ENCODE measurements at places on chromosomes 11 and 22.

DNA sequence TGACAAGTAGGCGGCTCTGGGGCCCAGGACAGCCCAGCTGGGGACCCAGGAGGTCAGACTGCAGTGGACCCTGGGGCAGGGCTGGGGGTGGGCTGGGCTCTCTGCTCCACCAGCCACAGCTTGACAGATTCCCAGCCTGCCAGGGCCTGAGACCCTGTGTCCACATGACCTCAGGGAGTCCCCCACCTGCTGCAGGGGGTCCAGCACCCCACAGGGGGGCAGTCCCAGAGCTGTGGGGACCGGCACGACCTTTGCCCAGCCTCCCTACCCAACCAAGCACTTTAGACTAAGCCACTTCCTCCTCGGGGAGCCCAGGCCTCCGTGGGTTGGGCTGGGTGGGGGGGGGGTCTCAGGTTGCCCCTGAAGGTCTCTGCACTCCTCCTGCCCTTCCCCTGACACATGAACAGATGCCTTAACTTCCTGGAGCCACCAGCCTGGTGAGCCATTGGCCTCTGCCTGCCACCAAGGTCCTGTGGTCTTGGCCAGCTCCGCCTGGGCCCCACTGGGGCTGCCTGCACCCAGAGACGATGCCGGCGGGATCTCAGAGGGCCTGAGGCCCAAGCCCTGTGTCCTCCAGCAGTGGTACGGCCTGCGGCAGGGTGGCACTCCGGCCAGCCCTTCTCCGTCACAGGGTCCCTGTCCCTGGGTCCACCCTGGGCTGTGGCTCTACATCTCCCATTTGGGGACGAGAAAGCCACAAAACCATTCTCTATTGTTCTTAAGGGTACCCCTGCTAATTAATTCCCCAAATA lies 3.4 kb downstream of the CCDC188 start:
- DNase-seq: no peak

DNA sequence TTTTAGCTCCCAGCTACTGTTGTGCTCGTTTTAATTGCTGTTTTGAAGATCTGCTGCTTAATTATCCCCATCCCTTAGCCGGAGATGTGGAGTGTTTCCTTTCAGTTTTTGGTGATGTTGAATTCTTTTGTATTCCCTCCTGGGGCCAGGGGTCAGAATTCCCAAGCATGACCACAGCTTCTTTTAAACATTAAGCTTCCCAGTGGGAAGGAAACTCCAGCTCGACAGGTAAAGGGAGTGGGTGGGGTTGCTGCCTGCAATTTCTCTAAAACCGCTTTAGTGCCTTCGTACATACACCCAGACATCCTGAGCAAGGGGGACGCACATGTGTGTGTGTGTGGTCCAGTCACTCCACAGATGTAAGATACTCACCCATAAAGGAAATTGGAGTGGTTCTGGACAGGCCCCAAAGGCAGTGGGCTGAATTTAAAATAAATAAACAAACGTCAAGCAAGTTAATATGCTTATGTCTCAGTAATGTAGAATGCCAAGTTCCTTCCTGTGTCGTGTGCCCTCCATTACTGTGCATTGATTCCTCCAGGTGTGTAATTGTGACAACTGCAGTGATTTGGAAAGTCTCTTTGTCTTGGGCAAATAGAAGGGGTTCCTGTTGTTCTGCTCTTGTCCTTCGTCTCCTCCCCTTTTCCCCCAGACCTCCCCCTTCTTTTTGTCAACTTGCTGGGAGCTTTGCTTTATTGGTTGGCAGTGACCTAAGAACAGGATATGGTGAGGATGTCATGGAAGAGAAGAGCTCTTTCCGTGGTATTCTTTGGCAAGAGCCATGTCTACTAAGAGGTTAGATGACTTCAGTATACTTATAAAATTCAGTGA lies 19.2 kb upstream of the ADSL start:
- no peak for DNase-seq

- DNase-seq: no peak
Observed at GRCh38 chr22:46758867-46759290, 3.6 kb upstream of the TBC1D22A start.

DNA sequence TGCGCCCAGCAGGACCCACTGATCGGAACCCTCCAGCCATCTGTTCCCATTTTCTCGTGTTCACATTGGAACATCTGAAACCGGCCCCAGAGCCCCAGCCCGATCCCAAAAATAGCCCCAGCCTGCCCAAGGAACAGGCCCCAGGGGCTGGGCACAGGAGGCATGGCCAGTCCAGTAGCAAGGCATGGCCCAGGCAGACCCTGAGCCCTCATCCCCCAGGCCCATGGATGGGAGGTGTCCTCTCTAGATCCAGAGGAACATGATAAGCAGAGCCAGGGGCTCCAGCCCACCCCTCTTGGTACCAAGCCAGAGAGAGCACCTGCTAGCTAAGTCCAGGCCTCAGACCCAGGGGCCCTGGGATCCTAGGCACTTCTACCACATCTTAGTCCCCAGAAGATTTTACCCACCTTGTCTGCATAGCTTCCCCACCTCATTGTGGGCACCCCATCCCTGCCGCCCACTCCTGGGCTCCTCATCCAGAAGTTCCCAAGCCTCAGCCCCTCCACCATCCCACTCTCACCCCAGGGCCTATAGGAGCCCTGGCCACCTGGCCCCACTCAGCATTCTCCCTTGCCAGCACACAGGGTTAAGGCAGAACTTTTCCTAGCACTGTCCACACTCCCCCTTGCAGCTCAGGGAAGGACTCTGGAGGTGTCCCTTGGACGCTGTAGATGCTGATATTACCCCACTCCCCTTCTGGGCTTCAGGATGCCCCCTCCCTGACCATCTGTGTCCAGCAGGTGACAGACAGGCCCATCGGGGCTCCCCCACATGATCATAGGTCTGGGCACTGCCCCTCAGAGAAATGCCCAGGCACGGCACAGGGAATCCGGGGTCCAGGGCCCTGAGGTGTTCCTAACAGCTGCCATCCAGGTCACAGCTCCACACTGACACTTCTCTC lies 9.5 kb downstream of the BCL9L start:
- no peak for DNase-seq

DNA sequence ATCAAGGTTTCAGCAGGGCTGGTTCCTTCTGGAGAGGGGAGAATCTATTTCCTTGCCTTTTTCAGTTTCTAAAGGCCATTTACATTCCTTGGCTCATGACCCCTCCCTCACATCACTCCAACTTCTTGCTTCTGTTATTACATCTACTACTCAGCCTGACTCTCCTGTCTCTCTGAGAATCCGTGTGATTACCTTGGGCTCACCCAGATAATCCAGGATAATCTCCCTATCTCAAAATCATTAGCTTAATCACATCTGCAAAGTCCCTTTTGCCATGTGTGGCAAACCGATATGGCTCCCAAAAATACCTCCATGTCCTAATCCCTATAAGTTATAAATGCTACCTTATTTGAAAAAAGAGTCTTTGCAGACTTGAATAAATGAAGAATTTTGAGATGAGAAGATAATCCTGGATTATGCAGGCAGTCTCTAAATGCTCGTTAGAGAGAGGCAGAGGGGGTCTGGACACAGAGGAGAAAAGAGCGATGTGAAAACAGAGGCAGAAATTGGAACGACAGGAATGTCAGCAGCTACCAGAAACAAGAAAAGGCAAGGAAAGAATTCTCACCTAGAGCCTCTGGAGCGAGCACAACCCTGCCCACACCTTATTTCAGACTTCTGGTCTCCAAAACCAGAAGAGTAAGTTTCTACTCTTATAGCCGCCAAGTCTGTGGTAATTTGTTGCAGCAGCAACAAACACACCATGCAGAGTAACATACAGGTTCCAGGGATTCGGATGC lies 23.6 kb upstream of the ARHGAP32 start:
- no peak for DNase-seq

DNA sequence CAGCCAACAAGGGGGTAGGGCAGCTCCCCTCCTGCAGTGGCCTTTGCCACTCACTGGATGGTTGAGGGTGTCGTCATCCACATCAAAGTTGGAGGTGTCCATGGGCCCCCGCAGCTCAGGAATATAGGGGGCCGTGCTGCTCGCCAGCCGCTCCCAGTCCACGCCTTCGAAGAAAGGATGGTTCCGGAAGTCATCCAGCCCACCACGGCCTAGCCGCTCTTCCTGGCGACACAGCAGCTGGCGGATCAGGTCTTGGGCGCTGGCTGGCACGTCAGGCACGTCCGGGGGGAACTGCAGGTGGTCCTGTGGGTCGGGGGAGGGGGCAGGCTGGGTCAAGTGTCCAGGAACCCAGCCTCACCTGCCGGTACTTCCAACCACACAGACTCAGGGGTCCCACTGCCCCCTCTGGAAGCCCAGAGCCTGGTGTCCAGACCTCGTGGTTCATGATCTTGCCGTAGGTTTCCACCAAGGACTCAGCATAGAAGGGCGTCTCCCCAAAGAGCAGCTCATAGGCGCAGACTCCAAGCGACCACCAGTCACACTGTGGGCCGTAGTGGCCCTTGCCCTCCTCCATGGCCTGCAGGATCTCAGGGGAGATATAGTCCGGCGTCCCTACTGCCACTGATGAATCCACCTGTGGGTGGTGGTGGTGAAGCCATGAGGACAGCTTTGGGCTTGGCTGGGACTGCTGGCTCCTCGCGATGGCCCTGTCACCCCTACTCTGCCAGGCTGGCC lies 5.7 kb downstream of the CDC42BPG start:
- DNase-seq: no peak

GRCh38 chr22:36036167-36036624 lies 7.6 kb upstream of the RBFOX2 start:
- no peak for DNase-seq

DNA sequence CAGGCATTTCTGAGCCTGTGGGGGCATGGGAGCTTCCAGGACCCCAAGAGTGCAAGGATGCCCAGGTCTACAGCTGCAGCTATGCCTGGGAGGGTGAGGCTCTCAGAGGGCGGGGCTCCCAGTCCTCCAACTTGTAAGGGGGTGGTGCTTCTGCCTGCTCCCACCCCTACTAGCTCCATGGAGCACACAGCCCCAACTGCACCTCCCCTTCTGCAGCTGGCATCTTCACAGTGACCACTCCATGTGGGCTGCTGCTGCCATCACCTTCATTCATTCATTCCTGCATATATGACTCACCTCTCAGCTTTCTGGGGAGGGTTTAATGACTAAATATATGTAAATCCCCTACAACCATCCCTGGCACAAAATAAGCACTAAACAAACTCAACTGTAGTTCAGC lies 43.8 kb downstream of the CHST1 start:
- no peak for DNase-seq

DNA sequence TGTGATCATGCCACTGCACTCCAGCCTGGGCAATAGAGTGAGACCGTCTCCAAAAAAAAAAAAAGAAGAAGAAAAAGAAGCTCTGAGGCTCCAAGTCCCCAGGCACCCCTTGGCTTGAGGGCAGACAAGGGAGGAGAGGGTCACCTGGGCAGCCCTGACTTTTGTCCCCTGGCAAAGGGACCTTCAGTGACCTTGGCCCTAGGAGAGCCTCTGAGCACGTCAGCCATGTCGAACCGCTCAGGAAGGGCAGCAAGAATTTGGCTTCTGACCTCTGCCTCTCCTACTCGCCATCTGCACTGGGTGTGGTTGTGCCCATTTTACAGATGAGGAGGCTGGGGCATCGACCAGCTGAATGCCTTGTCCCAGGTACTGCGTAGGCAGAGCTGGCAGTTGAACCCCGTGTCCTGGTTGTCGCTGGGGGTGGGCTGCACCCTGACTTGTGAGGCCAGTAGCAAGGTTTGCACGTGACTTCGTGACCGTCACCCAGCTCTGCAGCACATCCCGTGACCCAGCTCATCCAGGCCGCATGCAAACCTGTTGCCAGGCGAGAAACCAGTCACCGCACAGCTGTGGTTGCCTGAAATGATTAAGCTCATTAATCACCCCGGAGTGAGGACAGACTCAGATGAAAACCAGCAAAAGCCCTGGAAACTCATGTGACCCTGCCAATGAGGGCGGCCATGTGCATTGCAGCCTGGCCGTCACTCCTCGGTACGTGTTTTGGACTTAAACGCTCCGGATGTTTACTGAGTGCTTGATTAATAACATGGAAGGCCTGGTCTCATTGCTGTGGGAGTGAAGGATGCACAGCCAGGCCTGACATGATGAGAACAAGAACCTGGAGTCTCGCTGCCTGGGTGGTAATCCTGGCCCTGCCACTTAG lies 47.7 kb upstream of the PPP6R3 start:
- DNase-seq: no peak

DNA sequence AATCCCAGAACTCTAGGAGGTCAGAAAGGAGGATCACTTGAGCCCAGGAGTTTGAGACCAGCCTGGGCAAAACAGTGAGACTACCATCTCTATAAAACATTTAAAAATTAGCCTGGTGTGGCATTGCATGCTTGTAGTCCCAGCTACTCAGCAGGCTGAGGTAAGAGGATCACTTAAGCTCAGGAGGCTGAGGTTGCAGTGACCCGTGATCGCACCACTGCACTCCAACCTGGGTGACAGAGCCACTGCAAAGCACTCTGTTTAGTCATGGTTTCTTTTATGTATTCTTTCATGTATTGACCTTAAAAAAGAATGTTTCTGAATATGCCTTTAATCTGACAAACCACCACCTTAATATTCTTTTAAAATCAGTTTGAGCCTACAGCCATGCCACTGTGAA lies 52.2 kb downstream of the BIRC2 start:
- no peak for DNase-seq

- DNase-seq: no peak
Observed at GRCh38 chr11:60950024-60950423, 2.0 kb downstream of the SLC15A3 start.

- no peak for DNase-seq
Observed at GRCh38 chr11:118618991-118619375, 11.6 kb downstream of the PHLDB1 start.

- DNase-seq: no peak
Observed at GRCh38 chr11:10803676-10804075, 5.0 kb downstream of the EIF4G2 start.

GRCh38 chr11:96204721-96205459 lies 138.1 kb downstream of the MAML2 start:
- DNase-seq: no peak

GRCh38 chr11:84894666-84895065 lies 732.5 kb downstream of the DLG2 start:
- no peak for DNase-seq

DNA sequence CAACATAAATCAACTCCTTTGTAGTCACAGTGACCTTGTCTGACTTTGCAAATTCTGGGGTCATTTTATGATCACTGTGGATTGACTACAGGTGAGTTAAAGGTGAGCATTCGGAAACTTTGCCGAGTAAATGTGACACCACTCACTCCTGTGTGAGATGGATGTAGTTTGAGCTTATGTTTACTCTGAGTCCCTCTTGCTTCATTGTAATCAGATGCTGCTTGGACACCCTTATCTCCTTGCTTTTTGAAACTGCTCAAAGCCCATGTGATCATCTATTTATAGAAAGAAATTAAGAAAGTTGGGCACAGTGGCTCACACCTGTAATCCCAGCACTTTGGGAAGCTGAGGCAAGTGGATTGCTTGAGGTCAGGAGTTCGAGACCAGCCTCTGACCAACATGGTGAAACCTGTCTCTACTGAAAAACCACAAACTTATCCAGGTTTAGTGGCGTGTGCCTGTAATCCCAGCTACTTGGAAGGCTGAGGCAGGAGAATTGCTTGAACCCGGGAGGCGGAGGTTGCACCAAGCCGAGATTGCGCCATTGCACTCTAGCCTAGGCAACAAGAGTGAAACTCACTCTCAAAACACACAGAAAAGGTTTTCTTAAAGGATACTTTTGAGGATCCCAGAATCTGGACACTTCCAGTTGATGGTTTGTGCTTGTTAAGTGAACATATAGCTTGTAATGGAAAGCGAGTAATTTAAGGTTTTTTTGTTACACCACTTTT lies 7.2 kb downstream of the FAM118A start:
- DNase-seq: no peak

Data from stimulated activated CD4-positive, alpha-beta T cell treated with anti-CD3 and anti-CD28 coated beads, Interleukin-15, amount 100 ng/mL, for 1 hour (primary cell).